Inflammatory macrophage treated with lipopolysaccharide for 4 hours (primary cell): ENCODE measurements at places on chromosomes 12 and 14.

DNA sequence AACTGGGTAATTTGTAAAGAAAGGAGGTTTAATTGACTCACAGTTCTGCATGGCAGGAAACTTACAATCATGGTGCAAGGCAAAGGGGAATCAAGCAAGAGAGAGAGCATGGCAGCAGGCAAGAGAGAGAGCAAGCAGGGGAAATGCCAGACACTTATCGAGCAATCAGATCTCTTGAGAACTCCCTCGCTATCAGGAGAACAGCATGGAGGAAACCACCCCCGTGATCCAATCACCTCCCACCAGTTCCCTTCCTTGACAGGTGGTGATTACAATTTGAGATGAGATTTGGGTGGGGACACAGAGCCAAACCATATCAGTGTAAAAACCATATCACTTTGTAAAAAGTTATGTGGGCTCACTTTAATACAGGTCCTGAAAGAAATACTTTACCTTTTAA lies 56.4 kb upstream of the NEDD1 start:
- no peak for DNase-seq

DNA sequence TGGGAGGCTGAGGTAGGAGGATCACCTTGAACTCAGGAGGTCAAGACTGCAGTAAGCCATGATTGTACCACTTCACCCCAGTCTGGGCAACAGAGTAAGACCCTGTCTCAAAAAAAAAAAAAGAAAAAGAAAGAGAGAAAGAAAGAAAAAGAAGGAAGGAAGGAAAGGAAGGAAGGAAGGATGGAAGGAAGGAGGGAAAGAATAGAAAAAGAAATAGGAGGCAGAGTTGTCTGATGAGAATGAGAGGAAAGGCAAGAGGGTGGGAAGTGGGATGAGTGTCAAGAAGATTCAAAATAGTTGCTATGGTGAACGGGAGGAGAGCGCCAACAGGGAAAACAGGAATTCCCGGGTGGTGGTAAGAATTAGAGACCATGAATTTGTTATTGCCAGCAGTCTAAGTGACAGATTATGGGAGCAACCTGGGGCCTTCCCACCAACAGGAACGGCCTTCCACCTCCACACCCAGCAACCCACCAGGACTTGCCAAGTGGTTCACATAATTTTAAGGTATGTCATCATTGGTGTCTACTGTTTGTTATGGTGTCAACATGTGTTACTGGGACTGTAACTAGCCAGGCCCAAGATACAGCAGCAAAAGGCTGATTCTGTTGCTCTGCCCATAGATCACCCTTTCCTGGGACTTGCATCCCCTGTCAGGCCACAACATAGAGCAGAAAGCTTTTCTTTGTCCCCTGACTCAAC lies 36.1 kb upstream of the C12orf76 start:
- DNase-seq: no peak

DNA sequence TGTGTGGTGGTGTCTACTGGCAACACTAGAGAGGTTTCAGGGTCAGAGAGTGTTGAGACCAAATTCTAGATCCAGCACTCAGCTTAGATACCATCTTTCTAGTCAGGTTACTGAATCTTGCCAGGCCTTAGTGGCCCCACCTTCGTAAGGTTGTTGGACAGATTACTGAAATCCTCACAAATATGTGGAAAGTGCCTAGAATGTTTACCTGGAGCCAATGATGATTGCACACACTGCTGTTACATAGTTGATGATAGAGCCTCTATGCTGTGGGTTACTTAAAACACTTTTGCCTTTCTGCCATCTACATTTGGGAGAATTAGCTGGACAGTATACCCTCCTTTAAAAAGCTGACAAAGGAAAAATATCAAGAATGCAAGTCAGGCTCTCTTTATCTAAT lies 33.2 kb downstream of the SRGAP1 start:
- DNase-seq: no peak

DNA sequence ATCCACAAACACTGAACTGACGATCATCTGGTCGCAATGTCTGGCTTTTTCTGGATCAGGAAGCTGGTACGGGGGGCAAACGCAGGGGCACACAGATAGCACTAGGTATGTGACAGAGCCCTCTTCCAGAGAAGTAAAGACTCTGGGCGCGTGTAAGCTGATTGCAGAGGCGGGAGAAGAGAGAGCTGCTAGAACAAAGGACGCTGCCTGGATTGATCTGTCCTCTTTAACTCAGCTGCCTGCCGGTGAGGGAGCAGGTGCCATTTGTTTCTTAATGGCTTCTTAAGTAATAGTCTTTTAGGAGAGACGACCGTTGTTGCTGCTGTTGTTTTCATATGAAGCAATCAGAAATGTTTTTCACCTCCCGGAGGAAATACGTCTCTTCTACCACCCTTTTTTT lies 77.3 kb downstream of the GLT1D1 start:
- no peak for DNase-seq

DNA sequence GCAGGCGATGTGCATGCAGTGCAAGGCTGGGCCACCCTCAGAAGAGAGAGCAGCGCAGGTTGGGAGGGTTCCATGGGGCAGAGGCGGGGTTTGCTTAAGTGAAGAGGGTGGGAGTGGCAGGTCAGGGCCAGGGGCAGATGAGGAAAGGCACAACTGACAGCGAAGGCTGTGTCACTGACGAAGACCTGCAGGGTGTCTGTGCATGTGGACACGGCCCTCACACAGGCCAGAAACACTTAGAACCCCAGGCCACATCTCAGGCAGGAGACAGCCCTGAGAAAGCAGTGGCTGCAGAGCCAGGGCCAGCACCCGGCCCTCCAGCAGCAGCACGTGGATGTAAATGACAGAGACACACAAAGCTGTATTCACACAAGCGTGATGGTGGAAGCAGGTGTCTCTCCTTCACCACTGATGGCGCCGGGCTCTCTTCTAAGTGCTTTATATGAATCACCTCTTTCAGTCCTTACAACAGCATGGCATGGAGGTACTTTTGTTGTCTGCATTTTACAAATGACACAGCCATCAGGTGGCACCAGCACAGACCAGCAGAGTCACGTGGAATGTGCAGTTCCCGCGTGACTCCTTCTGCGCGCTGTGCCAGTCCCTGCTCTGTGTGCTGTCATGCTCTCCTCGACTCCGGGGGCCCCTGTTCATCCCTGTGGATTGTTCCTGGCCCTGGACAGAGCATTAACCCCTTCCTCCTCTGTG lies 54.6 kb downstream of the TSPAN11 start:
- DNase-seq: no peak

DNA sequence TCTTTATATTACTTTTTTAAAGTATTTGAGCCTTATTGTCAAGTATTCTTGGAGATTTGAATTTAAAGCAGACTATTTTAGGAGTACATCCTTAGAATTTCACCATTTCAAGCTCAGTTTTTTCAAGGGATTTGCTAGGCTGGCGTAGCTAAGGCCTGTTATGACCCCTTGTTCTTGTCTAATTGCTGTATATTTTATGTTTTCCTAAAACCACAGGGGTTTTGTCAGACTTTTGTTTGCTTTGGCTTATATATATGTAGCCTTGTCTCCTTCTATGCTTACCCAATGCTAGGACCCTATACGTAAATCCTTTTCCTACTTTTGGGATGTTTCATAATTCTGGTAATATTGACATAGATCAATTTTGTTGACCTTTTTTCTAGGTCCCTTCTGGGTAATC lies 147.0 kb upstream of the SYT10 start:
- no peak for DNase-seq

DNA sequence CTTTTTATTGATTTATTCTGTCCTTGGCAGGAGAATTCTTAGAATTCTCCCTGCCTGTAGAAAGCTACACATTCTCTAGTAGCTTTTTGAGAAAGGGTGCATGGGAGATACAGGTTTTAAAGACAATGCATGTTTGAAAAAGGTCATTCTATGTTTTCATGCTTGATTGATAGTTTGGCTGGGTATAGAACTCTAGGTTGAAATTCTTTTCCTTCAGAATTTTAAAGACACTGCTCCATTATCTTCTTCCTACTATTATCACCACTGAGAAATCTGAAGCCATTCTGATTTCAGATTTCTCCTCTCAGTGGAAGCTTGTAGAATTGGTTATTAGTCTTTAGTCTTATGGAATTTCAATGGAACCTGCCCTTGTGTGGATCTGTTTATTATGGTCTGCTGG lies 14.0 kb downstream of the ATF7IP start:
- no peak for DNase-seq
